ENCODE measurements at places on chromosomes 2 and 18.

DNA sequence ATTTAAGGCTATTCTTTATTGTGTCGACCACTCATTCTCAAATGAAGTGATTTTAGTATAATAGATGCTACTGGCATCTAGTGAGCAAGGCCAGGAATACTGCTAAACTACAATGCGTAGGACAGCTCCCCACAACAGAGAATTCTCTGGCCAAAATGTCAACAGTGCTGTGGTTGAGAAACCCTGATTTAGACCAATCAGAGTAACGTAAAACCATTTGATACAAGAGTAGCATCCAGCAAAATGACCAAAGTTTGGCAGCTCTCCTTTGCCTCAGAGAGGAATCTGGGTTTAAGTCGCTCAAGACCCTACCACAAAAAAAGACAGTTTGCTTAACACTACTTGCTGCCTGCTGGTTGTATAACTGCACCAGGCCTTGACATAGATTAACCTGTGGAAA is 37.0 kb upstream of the TTN start:
- DNase-seq: no peak

- DNase-seq: no peak
Observed at GRCh38 chr2:218366621-218367414, 10.2 kb downstream of the CATIP start.

GRCh38 chr2:164622338-164623106 is 1.2 kb upstream of the GRB14 start:
- no peak for DNase-seq

- DNase-seq: no peak
Observed at GRCh38 chr2:74063486-74063885, 78.8 kb downstream of the TET3 start.

DNA sequence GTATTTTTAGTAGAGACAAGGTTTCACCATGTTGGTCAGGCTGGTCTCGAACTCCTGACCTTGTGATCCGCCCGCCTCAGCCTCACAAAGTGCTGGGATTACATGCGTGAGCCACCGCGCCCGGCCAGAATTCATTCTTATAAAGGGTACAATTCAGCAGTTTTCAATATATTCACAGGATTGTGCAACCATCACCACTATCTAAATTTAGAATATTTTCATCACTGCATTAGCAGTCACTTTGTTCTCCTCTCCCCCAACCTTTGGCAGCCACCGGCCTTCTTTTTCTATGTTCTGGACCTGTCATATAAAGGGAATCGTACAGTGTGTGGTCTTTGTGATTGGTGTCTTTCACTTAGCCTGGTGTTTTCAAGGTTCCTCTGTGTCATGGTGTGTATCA is 40.7 kb downstream of the TCF7L1 start:
- no peak for DNase-seq
